ENCODE measurements at places on chromosomes 5 and 9. TPM values are rescaled to one million over a fixed set of nuclear protein-coding genes. Genes with fewer than 3 reads are reported as not detected.

DNA sequence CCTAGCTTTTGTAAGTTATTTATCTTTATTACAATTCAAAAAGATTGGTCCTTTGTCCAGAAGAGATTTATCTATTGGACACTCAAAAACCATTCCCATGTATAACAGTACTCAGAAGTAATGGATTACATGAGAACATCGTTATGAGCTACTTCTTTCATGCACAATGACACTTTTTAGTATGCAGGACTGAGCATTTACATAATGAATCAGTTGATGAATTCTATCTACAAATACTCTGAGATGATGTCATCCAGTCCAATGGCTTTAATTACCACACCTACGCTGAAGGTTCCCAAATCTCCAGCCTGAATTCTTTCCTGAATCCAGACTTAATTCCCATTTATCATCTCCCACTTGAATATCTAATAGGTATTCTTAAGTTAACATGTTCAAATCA is 75.3 kb downstream of the PTBP3 start:
- no peak for DNase-seq

DNA sequence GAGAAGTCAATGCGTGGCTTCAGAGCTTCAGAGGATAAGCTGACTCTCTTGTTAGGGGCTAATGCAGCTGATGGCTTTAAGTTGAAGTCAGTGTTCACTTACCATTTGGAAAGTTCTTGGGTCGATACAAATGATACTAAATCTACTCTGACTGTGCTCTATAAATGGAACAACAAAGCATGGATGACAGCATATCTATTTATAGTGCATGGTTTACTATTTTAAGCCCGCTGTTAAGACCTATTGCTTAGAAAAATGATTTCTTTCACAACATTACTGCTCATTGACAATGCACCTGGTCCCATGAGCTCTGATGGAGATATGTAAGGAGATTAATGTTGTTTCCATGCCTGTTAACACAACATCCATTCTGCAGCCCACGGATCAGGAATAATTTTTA is 435.7 kb downstream of the MAT2B start:
- no peak for DNase-seq

GRCh38 chr9:137630679-137631078 is 11.9 kb downstream of the EHMT1 start:
- DNase-seq: no peak

- DNase-seq: peak; percentile 85
Measured at GRCh38 chr9:88775037-88775471, 216.2 kb upstream of the S1PR3 start.

- DNase-seq: no peak
Measured at GRCh38 chr5:107551088-107551487, 119.6 kb downstream of the EFNA5 start.

- peak; percentile 72 for DNase-seq
Measured at GRCh38 chr5:87411973-87412629, 629 bp downstream of the CCNH start.

DNA sequence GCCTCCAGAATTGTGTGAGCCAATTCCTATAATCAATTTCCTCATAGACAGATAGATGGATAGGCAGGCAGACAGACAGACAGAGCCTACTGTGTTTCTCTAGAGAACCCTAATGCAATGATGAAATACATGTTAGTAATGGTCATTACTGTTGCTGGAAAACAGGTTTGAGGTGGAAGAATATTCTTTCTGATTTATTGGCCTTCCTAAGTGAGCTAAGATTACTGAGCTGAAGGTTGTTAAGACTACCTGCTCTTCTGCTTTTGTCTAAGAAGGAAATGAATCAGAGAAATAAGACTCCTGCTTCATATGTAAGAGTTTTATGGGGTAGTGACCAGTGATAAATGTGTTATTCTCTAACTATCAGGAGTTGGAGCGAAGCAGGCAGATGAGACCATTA is 219.9 kb downstream of the ELAVL2 start:
- DNase-seq: no peak

GRCh38 chr9:35907711-35908503 is 1.4 kb upstream of the SPAAR start:
- peak; percentile 94 for DNase-seq

GRCh38 chr9:114721491-114722079 is 39.6 kb upstream of the TEX48 start:
- no peak for DNase-seq

DNA sequence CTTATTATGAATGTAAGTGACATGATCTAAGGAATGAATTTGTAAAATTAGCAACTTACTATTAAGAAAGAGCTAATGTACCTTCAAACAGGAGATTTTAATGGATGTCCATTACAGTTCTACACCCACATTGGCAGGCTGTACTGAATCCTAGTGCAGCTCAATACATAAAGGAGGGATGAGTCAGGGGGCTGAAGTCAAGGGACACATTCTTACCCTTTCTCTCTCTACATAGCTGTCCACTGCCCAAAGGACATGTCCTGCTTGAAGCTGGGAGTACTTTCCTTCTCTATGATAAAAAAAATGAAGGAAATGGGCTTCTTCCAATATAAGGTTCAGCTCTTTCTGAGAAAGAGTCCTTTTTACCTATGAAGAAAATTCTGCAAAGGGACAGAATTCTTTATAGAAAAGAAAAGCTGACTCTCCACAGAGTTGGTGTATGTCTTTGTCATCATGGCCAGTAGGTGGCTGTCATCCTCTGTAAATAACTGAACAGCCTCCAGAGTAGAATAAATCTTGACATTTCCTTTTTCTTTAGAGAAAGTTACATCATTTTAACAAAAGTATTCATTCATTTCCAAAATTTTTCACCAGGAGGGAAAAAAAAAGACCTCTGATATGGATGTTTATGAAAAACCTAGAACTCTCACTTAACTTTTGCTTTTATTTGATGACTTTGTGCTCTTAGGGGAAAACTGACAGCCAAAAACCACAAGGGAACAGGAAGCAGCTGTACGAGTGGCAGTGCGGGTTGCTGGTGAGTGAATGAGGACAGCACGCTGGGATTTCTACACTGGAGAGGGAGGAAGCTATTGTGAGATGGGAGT is 13.1 kb upstream of the IFNA14 start:
- DNase-seq: no peak

GRCh38 chr5:40198736-40199135 is 481.0 kb upstream of the PTGER4 start:
- DNase-seq: no peak

DNA sequence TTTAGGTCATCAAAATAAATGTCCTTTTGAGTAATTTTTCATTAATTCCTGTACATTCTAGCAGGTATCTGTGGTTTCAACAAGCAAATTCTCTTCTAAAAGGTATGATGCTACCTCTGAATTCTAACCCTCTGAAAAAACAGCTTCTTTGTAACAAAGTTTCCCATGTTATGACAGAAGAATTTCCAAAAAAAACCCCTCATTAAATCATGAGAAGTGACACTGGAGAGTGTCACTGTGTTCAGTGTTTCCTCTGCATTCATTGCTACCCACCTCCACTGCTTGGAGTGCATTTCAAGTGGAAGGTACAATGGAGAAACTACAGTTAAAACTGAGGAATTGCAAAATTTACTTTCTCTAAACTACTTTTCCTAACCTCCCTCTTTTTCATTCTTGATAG is 10.1 kb downstream of the CDKN2A start:
- DNase-seq: no peak

DNA sequence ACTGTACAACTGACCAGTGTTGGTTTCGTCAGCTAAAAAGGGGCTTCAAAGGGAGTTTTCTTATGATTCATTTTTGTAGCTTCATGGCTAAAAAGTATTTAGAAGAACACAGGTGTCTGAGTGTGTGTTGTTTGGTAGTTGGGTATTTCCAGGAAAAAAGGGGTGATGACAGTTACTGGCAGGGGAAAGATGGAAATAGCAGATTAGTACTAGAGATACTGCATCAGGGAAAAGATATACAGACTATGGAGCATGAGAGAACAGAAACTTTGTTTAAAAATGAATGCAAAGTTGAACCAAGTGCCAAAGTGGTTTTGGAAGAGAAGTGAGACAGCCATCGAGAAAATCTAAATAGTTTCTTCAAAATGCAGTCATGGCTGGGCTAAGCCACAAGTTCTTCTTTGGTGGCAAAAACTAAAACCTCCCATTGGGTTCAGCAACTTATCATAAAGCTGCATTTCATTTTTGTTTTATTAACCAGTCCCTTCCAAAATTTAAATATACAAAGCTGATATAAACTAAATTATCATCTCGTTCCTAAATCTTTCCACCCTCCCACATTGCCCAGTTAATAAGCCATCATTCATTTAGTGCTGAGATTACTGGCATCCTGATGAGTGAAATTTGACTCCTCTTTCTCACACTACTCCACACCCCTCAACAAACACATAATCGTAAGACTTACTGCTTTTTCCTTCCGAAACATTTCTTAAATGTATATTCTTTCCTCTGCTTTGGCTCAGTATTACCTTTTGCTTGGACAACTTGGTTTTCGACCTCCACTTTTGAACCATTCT is 33.5 kb downstream of the ELL2 start:
- no peak for DNase-seq

GRCh38 chr9:131465401-131465800 is 37.3 kb upstream of the POMT1 start:
- no peak for DNase-seq

Gene GPR150
- total RNA-seq: not detected

Gene SH3TC2
- total RNA-seq: 8.3 TPM

Gene TSSK1B
- not detected for total RNA-seq

Gene GMCL2
- total RNA-seq: not detected

All from sigmoid colon (tissue), 7 donors.